NB4 (cell line): ENCODE measurements at places on chromosomes 11 and 22.

GRCh38 chr11:1049911-1050580 lies 13.5 kb upstream of the MUC6 start:
- DNase-seq, result no peak

DNA sequence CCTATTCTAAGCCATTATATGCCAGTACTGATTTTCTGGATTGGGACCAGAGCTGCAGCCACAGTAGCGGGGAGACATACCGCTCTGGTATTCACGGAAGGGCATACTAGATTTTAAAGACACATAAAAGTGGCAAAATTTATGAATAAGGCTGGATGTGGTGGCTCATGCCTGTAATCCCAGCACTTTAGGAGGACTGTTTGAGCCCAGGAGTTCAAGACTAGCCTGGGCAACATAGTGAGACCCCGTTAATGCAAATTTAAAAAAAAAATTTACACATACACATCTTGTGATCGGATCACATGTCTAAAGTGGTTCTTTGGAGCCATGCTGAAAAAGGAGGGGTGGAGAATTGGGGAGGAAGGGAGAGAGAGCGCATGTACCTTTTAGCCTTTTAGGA lies 9.0 kb downstream of the RPL27A start:
- no peak for DNase-seq

GRCh38 chr11:126840201-126840886 lies 160.2 kb downstream of the KIRREL3 start:
- no peak for DNase-seq

GRCh38 chr11:30172883-30173311 lies 57.9 kb upstream of the FSHB start:
- DNase-seq, result no peak

DNA sequence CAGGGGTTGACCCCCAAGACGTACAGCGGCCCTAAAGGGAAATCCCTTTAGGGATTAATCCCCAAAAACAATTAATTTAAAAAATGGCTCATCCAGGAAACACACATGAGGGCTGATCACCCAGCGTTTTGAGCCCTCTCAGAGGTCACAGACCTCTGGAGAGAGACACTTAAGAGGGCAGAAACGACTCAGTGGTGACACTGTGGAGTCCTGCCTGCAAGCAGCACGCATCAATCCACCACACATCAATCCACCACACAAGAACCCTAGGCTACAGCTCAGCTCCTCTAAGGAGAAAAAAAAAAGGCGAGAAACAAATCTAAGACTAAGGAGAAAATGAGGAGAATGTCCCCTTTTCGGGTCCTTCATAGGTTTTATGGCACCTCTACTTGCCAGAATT lies 12.5 kb upstream of the SELENOH start:
- DNase-seq, result no peak

DNA sequence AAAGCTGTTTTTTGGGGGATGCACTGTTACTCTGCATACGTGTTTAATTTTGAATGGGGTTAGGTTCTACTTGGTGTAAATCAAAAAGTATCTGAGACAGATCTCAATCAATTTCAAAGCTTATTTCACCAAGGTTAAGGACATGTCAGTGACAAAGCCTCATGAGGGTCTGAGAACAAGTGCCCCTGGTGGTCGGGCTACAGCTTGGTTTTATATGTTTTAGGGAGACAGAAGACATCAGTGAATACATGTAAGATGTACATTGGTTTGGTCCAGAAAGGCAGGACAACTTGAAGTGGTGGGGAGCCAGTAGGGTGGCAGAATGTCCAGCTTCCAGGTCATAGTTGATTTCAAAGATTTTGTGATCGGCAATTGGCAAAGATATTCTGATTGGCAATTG lies 262.9 kb downstream of the LUZP2 start:
- no peak for DNase-seq

DNA sequence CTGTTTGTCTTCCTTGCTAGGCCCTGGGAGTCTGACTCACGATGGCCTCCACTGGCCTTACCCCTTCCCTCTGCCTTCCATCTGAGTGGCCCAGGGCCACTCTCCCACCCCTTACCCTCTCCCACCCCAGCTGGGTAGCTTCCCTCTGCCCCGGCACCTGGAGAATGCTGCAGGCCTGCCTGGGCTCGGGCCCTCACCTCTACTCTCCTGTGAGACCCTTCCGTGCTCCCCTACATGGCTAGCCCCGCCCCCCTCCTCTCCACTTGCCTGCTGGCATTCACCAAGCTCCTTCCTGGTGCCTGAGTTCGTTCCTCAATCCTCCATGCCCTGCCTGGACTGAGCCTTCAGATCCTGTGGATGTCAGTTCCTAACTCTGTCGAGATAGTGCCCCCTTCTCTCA lies 8.7 kb downstream of the RAB36 start:
- DNase-seq, result no peak

GRCh38 chr11:111696556-111696955 lies 69.6 kb downstream of the PPP2R1B start:
- DNase-seq, result no peak

DNA sequence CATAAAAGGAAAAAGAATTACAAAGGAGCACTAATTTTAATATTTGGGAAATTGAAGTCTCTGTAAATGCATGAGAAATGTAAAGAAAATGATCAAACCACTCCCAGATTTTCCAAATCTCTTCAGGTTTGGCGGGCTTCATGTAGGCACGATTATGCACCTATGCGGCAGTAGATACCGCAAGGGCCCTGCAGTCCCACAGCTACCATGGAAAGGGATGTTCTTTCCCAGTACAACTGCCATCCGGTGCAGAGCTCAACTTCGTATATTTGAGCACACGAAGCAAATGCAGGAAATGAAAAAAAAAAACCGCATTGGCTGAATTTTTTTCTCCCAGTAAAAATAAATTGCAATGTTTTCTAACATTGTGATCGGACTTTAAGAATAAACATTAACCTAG lies 1.4 kb downstream of the SLC17A6 start:
- DNase-seq, result no peak

DNA sequence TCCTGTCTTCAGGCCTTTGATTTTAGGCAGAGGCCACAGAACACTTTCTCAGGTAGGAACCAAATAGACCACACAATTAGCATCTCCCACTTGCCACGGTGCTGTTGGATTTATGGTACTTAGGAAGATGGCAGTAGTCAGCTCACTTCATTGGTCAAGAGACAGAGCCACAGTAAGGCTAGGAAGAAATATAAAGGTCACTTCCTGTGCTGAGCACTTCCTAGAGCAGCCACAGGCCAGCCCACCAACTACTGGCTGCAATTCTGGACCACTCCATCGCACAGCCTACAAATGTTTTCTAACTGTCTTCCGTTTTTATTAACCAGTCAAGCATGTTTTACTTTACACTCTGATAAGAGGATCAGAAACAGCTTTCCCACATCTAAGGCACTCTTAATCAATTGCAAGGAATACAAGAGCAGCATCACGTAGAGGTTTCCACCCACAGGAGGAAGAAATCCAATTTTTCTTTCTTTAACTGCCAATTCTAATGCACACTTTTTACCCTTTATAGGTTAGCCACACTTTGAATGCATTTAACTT lies 54.7 kb downstream of the ABTB2 start:
- DNase-seq, result peak; percentile 21

DNA sequence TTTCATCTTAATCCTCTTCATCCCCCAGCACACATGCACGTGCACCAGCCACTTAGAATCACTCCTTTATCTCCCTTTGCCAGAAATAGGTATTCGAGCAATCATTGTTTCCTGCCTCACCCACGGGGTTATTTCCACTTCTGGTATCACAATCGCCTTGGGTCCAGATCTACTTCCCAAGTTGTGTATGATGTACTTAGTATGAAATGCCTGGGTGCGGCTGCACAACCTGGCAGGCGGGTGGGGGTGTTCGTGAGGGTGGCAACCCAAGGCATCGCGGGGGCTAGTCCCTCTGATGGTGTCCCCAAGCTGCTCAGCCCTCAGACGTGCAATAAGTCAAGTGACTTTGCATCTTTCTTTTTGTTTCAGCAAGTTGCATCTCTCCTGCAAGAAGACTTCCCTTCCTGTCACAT lies 475.6 kb downstream of the MIAT start:
- peak; percentile 74 for DNase-seq

DNA sequence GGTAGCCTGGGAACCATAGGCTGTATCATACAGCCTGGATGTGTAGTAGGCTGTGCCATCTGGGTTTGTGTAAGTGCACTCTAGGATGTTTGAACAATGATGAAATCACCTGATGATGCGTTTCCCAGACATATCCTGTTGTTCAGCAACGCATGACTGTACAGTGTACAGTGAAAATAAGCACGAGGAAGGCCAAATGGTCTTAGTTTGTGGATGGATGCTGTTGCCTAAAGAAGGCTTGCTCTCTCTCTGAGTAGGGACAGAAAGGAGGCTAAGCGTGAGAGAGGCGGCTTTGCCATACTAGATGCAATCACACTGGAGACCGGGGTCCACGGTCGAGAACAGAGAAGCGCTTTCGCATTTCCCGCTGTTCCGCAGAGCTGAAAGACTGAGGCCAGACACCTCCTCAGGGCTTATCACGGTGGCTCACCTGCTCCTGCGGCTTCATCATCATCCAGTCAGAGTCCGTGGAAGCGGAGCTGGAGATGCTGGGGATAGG lies 27.6 kb upstream of the APLP2 start:
- peak; percentile 69 for DNase-seq

DNA sequence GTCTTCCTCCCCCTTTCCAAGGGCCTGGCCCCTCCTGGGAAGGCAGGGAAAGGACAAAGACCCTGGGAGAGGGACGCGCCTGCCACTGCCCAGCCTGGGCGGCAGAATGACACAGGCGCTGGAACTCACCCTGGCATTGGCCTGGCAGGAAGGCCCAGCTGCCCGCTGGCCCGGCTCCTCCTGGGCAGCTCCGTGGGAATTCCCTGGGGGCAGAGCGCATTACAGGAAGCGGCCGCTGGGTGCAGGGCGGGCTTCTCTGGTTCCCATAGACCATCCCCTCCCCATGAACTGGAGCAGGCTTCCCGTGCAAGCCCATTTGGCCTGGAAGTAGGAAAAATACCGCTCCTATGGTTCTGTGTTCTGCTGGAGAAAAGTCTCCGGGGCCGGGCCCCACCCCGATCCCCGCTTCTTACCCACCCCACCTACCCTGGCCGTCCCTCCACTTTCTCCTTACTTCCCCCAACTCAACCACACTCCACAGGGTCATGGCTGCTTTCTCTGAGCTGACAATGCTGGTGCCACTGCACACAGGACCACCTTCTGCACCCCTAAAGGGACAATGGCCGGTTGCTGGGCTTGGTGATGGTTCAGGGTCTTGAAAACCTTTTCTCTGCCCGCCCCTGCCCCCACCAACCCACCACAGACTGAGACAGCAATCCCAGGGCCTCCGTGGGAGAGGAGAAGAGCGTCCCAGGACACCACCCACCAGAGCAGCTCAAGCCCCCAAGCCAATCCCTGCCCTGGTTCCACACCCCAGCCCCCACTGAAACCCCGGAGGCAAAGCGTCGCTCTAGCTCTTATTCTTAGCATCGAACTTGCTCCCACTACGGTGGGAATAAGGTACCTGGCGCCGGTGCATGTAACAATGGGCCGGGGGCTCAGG lies 58.9 kb downstream of the LINC01488 start:
- no peak for DNase-seq

GRCh38 chr11:36469063-36469462 lies 41.0 kb downstream of the TRAF6 start:
- peak; percentile 29 for DNase-seq

DNA sequence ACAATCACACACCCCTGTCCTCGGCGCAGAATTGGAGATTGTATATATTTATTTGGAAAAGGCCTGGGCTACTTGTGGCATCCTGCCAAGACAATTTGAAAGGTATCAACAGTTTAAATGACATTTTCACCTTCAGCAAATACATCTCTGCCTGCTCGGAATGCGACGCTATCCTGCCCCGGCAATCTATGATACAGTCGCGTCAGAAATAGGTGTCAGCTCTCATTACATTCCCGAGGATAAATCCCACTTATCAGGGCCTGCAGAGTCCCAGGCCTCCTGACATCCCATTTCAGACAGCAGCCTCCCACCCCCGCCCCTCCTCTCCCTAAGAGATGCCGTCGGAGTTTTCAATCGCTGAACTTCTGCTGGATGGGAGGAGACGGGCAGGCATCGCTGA lies 114.7 kb downstream of the BRD1 start:
- no peak for DNase-seq

GRCh38 chr22:19451570-19451969 lies 4.1 kb upstream of the C22orf39 start:
- DNase-seq, result no peak

GRCh38 chr22:32674925-32675825 lies 126.3 kb upstream of the TIMP3 start:
- peak; percentile 40 for DNase-seq

- peak; percentile 33 for DNase-seq
These were observed 13.1 kb upstream of the TCF20 start for GRCh38 chr22:42283278-42284201.

GRCh38 chr11:20113149-20113438 lies 47.2 kb downstream of the DBX1 start:
- no peak for DNase-seq

DNA sequence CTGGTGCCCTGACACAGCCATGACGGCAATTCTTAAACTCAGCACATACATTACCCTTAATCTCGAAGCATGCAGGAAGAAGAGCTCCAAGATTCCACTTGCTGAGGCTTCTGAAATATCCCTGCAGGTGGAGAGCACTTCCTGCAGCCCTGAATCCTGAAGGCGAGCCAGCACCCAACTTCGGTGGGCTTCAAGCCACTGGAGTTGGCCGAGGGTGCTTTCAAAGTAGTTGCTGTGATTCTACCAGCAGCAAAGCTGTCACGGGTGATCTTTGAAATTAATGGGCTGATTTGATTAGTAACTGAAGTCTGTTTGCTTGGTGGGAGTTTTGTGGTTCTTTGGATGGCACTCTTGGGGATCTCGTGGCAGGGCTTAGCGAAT lies 9.0 kb upstream of the FTH1 start:
- DNase-seq, result no peak

DNA sequence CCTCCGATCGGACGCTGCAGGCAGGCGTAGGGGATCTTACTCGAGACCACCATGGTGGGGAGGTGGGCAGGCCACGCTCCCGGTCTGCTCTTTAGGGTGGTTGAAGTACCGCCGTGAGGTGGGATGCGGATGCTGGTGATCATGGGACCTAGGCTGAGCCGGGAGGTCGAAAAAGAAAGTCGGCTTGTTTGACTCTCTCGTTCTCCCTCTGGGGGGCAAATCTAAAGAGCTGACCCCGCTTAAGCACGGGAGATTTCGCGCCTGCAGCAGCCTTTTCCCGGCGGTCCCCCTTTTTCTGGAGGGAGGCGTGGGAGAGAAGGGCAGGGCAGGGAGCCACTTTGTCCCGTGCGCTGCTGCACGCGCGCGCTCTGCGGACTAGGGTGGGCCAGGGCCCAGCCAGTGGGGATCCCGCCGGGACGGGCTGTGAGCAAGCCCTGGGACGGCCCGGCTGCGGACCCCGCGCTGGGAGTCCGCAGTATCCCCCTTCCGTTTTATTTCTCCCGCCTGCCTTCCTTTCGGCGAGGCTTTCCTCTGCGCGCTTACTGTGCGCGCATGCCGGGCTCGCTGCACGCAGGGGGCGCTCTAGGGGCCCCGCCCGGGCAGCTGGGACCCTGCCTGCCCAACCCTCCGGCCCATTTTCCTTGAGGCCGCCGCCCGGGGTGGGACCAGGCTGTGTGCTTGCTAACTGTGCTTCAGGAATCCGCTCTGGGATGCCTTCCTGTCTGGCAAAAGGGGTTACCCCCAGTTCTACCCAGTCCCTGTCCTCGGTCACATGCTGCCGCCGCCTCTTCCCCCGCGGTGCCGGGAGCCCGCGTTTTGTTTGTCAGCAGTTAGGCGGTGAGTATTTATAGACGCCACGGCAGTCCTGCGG lies 81.0 kb downstream of the PRR5L start:
- no peak for DNase-seq

GRCh38 chr11:965206-965775 lies 39.6 kb downstream of the AP2A2 start:
- no peak for DNase-seq
